ENCODE measurements at places on chromosomes 16 and 17.

DNA sequence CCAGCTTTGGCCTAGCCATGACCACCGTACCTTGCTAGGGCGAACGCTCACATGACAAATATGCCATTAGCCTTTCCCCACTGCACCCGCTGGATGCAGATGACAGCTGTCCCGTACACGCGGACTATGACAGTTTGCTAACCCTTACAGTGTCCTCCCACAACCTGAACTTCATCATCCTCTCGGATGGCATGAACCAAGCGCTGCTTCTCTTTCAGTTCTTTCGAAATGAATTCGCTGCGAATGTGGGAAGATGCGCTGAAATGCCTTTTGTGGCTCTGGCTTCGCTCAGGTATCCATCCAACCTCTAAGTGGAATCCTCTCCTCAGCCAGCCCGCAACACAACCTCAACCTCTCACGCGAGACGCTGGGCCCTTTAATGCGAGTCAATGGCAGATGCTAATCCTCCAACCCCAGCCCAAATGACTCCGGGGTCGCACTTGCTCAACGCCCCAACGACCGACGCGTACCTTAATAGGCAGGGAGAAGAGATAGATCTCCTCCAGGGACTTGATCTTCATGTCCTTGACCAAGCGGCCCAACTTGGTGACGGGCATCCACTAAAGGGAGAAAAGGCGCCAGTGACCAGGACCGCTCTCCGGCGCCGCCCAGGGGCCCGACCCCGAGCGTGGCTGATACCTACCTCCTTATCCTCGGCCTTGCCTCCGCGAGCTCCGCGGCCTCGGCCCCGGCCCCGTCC is 670 bp downstream of the RPS2 start:
- DNase-seq = peak; percentile 37

GRCh38 chr17:13409455-13409854 is 192.3 kb downstream of the HS3ST3A1 start:
- DNase-seq = no peak

- DNase-seq = no peak
Observed at GRCh38 chr17:77497578-77497934, 356.8 kb downstream of the SEC14L1 start.

GRCh38 chr17:65433157-65433556 is 128.3 kb downstream of the AXIN2 start:
- no peak for DNase-seq

GRCh38 chr16:73033271-73033998 is 14.5 kb downstream of the ZFHX3 start:
- no peak for DNase-seq

DNA sequence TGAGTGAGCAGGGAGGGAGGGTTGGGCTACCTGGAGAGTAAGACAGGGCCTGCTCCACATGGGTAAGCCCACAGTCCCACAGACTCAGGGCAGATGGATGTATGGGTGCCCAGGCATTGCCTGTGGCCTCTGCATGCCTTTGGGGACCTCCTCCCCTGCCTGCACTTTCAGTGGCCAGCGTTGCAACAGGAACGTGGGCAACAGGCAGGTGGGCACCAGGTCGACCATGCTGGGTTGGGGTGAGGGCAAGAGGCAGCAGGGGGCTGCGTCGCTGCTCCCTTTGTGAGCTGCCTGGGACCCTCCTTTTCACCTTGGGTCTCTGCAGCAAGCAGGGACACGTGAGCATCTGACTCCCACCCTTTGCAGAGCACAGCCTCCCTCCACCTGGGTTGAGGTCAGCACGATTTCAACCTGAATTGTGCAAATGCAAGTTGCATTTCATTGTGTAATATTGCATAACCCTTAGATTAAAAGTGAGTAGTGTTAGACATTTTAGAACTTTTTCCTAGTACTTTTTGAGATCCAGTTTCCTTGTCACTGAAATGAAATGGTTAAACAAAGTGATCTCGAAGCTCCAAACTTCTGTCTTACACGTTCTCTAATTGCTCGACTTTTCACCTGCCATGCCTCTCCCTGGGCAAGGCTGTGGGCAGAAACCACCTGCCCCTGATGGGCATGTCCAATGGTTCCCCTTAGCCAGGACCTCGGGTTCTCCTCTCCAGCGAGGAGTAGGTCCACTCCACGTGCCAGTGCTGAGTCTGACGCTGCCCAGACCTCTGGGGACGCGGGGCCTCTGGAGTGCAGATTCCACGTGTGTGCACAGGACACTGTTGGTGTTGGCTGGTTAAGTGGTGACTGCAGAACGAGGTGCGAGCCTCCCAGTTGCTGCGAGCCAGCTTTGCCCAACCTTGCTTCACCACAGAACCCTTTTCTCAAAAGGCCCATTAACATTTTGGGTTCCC is 32.9 kb upstream of the IL17C start:
- no peak for DNase-seq

DNA sequence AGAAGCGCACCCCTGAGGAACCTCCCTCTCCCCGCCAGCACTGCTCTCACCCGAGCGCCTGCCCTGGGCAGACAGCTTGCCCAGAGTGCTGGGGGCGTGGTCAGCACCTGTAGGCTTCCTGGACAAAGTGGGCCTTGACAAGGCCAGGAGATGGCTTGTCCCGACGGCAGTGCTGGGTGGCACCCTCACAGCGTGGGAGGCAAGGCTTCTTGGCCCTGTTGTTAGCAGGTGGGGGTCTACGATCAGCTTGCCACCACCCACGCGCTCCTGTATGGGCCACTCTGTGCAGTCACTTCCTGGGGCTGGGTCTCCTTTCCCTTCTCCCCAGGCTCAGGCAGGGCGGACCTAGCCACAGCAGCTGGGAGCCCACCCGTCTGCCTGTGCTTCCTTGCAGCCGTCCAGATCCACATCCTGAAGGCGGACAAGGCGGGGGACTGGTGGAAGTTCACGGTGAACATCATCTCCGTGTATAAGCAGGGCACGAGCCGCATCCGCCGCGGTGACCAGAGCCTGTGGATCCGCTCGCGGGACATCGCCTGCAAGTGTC is 218.0 kb downstream of the NTN1 start:
- DNase-seq = no peak

GRCh38 chr17:67549820-67550219 is 167.9 kb upstream of the NOL11 start:
- no peak for DNase-seq

DNA sequence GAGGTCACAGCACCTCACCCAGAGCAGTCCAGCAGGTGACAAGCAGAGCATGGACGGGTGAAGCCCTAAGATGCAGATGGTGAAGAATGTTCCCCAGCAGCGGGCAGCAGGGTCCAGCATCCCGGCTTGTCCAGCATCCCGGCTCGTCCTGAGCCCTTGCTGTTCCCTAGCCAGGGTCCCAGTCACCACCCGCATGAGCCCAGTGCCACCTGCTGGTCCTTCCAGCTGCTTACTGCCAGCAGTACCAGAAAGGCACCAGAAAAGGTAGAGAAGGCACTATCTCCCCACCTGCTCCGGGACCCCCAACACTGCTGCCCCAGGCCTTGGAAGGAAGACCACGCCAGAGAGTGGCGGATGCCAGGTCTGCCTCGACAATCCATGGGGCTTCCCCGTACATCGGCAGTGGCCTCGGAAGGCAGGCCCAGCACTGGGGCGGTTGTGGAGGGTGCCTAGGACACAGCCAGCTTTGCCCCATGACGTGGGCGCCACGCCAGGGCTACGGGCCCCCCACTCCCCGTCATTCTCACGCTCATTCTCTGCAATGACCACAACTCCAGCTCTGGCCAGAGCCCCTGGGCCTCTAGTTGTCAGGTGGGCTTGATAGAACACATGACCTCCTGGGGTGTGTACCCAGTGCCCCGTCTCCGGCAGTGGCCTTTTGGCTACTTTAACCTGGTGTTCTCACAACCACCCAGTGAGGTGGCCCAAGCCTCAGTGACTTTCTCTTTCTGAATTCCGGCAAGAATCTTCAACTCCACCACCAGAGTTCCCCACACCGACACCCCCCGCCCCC is 1.4 kb downstream of the CENPX start:
- peak; percentile 27 for DNase-seq

Measured in T-helper 9 cell (primary cell).